GM06990 (cell line): ENCODE measurements at places on chromosomes 5 and 9.
A peak's percentile ranks its signal among the peaks of the same experiment; 100 is the strongest.

- DNase-seq: no peak
Measured at GRCh38 chr5:3155717-3156116, 404.2 kb upstream of the IRX2 start.

- no peak for DNase-seq
Measured at GRCh38 chr9:85163415-85163814, 493.9 kb downstream of the NTRK2 start.

GRCh38 chr5:66958980-66959641 lies 237.5 kb downstream of the CD180 start:
- DNase-seq: no peak

GRCh38 chr5:134430001-134430569 lies 18.4 kb upstream of the CDKN2AIPNL start:
- no peak for DNase-seq

DNA sequence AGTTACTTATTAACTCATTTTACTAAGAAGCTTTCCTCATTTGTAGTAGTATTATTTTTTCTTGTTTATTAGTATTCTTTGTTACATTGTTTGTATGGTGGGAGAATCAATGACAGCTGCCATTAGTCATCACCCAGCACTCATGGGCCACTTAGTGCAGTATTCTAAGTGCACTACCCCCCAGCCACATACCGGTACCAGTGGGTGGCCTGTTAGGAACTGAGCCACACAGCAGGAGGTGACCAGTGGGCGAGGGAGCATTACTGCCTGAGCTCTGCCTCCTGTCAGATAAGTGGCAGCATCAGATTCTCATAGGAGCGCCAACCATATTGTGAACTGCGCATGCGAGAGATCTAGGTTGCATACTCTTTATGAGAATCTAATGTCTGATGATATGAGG lies 24.2 kb upstream of the CAMLG start:
- DNase-seq: no peak

- DNase-seq: peak; percentile 77
Measured at GRCh38 chr5:177447066-177447610, 524 bp downstream of the PRR7 start.

DNA sequence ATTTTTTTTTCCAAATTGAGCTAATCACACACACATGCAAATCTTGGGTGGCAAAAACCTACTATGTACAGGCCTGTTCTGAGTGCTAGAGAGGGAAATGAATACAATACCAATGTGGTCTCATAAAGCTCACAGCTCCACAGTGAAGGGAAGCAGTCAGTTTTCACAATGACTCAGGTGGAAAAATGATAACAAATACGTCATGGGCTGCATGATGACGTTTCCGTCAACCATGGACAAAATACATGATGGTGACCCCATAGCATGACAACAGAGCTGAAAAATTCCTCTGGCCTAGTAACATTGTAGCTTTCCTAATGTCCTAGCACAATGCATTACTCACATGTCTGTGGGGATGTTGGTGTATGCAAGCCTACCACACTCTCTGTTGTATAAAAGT lies 252.5 kb downstream of the TRIM32 start:
- peak; percentile 43 for DNase-seq

- no peak for DNase-seq
Measured at GRCh38 chr5:109035436-109035835, 287.7 kb downstream of the FER start.

DNA sequence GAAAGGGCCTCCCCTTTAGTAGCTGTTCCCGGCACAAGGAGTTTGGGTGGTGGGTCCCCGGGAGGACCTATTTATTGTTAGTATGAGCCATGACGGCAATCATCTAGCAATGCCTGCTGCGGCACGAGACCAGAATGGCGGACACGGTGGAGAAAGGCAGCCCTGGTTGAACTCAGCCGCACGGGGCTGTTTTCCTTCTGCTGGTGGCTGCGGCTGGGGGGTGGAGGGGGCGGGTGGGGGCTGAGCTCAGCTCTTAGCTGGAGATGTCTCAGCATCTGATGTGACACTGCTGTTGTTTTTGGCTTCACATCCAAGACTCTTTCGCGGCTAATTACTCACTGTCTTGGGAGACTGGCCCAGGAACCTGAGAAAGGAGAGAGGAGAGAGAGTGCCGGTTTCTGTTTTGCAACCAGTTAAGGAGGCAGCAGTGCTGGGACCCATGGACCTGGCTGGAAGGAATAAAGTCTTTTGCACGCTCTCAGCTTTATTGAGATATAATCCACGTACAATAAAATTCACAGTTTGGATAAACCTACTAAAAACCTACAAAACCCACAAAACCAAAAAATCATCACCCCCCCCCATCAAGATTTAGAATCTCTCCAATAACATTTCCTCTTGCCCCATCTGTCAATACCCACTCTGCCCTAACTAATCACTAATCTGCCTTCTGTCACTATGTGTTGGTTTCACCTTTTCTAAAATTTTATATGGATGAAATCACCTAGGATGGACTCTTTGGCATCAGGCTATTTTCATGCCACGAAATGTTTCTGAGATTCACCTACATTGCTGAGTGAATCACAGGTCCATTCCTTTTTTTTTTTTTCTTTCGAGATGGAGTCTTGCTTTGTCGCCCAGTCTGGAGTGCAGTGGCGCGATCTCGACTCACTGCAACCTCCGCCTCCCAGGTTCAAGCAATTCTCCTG lies 81.8 kb upstream of the NEURL1B start:
- no peak for DNase-seq

DNA sequence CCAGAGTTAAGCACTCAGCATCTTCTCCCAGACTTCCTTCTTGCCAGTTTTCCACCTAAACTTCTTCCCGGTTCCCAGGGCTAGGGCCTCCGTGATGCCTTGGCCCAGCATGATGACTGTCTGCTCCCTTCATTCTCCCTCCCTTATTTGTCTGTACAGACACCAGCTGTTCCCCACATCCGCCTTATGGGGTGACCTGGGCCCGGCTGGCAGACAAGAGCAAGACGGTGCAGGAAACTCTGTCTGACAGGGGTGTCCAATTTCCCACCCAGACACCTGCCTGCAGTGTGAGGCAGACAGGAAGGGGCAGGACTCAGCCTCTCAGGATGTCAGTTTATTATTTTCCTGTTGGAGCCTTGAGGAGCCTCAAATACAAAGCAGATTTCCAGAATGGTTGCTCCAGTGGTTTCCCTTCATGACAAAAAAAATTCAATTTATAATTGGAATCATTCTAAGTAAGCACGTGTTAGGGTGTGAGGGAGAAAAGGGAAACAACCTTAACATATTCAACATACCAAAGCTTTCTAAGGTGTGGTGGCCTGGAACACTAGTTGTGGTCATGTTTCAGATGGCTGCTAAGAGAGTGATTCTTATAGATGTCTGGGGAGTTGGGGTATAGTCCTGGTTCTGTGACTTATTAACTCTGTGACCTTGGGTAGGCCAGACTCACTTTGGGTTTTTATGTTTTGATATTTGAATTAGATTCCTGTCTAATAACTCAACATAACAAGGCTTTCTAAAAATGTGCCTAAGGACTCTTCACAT lies 234.5 kb downstream of the PAPPA start:
- DNase-seq: no peak

- DNase-seq: no peak
Measured at GRCh38 chr9:76330034-76330433, 64.2 kb downstream of the RFK start.

- DNase-seq: no peak
Measured at GRCh38 chr5:82290908-82291307, 12.8 kb upstream of the RPS23 start.

GRCh38 chr5:10520706-10521105 lies 43.2 kb upstream of the ANKRD33B start:
- no peak for DNase-seq

GRCh38 chr9:88754452-88754851 lies 219.5 kb downstream of the NXNL2 start:
- no peak for DNase-seq

DNA sequence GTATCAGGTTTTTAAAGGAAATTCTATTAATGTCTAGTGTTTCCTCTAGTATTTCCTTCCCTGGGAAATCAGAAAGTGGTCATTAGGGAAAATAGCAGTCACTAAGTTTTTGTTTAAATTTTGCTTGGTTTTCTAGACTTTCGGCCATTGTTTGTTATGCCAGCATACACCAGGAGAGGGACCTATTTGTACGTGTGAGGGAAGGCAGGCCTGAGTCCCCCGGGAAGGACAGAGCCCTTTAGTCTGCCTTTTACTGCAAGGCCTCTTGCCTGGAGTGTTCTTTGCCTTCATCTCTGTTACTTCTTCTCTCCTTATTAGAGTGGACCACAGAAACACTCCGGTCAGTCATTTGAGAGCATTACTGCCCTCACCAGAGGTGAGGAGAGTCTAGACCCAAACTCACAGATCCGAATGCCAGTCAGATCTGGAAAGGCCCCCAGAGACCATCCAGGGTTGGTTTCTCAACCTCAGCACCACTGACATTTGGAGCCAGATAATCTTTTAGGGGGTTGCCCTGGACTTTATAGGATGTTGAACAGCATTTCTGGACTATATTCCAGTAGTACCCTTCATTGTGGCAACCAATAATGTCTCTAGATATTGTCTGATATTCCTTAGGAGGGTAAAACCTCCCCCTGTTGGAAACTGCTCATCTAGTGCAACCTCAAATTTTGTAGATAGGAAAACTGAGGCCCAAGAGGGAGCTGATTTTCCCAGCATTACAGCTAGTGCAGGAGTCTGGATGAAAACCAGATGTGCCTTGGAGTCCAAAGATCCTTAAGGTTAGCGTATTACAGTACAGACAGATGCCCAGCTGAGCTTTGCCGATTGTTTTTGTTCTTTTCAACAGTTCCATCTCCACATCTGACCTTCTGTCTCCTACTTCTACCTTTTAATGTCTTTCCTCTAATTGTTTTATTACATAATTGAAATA lies 93.0 kb upstream of the NIPAL4 start:
- DNase-seq: no peak

DNA sequence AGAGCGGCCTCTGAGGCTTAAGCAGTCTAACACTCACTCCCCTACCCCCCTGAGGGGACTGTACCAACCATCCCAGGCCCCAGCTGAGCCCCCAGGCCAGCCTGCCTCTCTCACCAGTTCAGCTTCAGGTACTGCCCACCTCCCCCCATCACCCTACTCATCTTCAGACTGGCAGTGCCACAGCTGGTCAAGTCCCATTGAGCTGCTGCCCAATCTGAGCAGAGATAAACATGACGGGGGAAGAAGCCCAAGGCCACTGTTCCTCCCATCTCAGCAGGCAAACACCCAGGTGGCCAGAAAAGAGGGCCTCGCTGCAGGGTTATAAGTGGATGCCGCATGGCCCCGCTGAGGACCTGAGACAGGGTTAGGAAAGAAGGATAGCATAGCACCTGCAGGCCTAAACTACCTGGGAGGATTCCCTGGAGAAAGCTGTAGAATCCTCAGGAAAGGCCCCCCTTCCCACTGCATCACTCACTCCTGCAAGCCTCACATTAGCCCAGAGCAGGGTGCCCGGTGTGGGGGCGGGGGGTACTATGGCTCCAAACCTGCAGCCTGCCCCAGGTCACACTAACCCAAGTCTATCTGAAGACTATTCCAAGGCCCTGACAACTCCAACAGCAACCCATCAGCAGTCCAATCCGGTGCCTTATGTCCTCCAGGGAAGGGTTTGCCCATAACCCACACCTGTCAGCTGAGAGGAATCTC lies 3.6 kb downstream of the B4GALT1 start:
- no peak for DNase-seq

DNA sequence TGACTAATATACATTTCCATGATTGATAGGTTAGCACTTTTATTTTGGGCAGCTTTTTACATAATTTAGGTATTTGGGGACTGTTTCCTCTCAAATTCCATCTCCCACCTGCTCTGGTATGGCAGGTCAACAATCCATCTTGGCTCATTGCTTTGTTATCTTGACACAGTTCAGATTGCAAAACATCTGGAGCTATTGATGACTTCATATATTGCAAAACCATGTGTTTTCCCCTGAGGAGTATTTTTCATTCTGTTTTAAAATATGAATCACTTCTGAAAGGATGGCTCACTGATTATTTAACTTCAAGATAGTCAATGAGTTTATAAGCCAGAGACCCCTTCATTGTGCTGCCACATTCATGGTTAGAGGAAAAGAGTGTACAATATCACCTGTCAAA lies 1206.0 kb upstream of the C9orf72 start:
- no peak for DNase-seq

GRCh38 chr9:4936277-4936676 lies 48.8 kb upstream of the JAK2 start:
- no peak for DNase-seq

DNA sequence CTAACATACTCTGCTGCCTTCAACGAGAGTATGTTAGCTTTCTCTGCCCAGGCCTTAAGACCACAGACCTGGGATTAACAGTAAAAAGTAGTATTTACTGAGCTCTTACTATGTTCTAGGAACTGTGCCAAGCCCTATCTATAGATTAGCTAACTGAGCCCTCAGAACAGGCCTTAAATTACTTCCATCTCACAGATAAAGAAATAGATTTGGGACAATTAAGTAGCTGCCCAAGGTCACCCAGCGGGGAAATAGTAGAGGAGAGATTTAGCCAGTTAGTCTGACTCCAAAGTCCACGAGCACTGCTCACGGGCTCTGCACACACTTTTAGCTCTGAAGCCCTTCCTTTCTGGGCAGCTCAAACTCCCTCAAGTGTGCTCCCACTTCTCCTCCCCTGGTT lies 64.5 kb upstream of the EQTN start:
- DNase-seq: no peak

DNA sequence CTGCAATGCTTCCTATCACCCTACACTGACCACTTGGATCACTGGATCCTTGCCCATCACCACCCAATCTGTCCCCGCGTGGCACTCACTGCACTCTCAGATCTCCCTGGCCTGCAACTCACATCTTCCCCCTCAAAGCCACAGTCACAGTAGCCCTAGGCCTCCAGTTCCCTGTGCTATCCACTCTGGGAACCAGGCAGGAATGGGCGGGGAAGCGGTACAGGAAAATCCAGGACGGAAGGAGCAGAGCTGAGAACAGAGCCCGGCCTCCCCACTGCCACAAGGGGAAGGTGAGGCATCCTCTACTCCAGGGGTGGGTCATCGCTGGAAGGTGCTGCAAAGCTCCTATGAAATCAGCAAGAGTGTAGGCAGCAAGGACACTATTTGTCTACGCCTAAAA lies 102.6 kb downstream of the ESM1 start:
- no peak for DNase-seq

GRCh38 chr9:128182893-128183588 lies 8.3 kb downstream of the CIZ1 start:
- no peak for DNase-seq

- peak; percentile 56 for DNase-seq
Measured at GRCh38 chr9:111992523-111992922, 95.9 kb downstream of the UGCG start.

- DNase-seq: no peak
Measured at GRCh38 chr5:140253985-140254384, 48.9 kb downstream of the PFDN1 start.

- no peak for DNase-seq
Measured at GRCh38 chr9:104868303-104868686, 59.7 kb downstream of the ABCA1 start.

DNA sequence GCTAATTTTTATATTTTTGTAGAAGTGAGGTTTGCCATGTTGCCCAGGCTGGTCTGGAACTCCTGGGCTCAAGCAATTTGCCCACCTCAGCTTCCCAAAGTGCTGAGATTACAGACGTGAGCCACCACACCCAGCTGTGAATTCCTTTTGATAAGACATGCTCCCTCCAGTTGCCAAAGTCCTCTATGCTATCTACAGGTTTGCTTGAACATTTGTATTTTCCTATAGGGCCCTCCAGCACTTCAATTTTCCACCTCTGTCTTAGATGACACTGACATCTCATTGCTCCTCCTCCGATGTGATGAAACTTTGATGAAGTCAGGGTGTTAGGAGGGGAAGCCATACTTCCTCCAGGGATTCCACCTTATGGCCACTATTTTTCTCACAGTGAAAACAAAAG lies 25.2 kb upstream of the CTSV start:
- DNase-seq: no peak
